Fibroblast of villous mesenchyme (primary cell): ENCODE measurements at places on chromosomes 1 and 21.

- DNase-seq, result no peak
These were observed 20.8 kb upstream of the SCYL3 start for GRCh38 chr1:169914531-169914930.

DNA sequence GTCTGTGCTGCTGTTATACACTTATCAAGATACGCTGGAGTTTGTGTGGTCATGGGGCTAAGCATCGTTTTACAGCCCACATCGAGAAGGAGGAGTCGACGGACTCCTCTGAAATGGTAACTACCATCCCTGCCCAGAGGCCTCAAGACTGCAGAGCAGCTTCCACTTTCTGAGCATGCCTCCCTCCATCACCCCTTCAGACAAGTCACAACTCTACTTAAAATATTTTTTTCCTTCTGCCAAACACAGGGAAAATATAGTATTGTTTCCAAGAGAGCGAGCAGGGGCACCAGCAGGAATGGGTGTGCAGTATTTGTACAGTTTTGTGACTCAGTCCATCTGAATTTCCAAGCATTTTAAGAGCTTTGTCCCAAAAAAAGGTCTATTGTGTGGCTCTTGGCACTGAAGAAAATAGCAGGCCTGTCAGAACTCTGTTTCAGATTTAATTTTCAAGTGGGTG is 14.1 kb downstream of the EVA1C start:
- DNase-seq, result peak; percentile 62

- no peak for DNase-seq
These were observed 27.2 kb downstream of the RHEX start for GRCh38 chr1:206080026-206080820.

DNA sequence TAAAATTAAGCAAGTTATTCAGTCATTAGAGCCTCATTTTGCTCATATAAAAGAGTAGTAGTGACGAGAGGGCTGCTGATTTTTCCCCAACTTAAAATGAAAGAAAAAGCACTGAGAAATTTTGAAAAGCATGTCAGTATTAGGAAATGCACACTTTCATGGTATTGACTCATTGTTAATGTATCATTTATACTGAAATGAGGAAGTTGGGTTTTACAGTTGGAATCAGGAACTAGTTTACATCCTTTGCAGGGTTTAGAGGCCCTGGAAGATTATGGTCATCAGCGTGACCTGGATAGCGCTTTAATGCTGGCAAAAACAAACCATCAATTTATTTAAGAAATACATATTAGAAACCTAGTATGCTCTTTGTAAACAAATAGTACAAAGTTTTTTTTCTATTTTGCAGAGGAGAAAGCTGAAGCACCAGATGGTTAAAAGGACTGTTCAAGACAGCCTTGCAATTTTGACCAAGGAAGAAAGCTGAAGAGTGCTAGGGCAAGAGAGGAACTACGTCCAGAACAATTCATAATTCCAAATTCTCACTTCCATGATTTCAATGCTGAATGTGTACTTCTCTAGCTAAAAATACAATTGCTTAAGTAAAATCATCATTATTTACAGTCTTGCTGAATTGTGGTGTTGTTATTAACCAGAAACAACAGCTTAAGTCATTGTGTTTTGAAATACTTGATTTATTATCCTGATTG is 94.8 kb upstream of the SGIP1 start:
- DNase-seq, result no peak

DNA sequence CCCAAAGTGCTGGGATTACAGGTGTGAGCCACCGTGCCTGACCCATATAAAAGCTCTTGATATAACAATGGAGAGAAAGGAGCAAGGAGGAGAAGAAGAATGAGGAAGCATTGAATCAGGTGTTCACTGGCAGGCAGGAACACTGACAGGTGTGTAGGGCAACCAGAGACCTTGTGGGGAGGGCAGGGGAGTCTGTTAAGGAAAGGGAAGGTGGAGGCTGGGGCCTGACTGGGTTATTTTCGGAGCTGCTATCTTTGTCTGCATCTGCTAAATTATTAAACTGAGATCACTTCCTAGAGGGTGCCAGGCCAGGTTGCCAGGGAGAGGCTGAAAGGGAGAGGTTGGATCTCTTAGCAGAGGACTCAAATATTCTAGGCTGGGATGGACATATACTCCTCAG is 6.8 kb upstream of the TRNP1 start:
- no peak for DNase-seq

- DNase-seq, result no peak
These were observed 58.4 kb downstream of the AGPAT3 start for GRCh38 chr21:43923391-43923790.

DNA sequence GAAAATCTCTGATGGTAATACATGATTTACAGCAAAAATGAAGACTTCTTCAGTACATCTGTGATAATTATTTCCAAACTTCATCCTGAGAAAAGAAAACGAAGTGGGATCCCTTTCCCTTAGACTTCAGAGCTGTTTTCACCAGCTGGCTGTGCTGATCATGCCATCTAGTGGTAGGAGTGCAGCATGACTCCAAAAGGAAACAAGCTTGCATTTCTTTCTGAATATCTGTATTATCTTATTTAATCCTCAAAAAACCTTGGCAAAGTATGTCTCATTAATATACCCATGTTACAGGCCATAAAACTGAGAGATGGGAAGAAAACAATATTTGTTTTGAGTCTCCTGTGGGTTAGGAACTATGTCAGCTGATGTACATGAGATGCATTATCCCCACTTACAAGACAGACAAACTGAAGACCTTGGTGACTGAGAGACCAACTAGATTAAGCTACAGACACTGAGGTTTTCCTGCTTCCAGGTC is 9.8 kb upstream of the GJA8 start:
- peak; percentile 61 for DNase-seq

- no peak for DNase-seq
These were observed 258 bp downstream of the CCT3 start for GRCh38 chr1:156337888-156338179.

GRCh38 chr21:46054031-46054430 is 43.9 kb upstream of the COL6A2 start:
- no peak for DNase-seq

DNA sequence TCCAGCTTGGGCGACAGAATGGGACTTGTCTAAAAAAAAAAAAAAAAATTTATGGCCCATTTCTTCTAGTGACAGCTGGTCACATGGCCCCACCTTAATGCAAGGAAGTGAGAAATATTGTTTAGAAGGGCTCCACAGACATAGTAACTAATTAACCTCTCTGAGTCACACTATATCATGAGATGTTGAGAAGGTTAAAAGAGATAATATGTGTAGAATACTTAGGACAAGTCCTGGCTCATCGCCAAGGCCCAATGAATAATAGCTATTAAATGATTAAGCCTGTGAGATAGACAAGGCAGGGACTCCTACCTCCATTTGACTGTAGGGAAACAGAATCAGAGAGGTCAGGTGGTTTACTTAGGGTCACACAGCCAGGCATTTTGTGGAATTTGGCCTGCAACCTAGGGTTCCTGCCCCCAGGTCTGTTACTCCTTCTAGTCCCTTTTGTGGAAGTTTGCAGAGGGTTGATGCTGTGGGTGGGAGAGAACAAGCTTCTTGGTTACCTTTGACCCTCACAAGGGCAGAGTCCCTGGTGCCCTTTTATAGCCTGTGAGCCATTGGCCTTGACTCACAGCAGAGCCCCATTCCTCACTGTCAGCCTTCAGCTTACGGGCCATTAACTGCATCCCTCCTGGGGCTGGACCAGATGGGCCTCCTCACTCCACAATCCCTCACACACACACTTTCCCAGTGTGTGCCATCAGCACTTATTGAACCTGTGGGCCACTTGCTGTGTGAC is 48.5 kb downstream of the OPRD1 start:
- peak; percentile 8 for DNase-seq

GRCh38 chr21:27799861-27800260 is 833.0 kb upstream of the ADAMTS5 start:
- DNase-seq, result peak; percentile 22

DNA sequence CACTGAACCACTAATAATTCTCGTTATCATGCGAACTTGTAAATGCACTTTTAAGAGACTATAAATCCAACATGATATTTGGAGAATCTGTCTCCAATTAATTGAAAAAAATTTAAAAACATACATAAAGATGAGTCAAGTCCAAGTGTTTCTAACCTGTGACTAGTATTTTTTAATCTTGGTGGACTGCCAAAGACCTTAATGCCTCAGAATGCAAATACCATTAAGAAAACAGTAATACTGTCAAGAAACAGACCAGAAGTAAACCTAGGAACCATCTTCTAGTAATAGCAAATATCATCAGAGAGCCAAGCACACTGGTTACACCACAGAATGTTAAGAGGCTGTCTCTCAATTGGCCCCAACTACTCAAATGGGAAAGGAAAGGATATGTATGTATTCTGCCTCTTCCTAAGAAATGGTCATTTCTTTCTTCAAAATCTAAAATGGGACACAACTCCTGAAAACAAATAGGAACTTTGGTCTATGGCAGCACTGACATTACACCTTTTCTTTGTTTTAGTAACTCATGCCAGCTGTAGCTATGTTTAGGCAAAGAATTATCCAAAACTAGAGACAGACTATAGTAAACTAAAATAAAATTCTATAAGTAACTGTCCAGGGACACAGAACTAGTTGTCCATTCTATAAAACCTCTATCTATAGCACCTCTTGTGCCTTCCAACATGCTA is 15.8 kb downstream of the SCYL3 start:
- DNase-seq, result peak; percentile 93

- peak; percentile 34 for DNase-seq
These were observed 1.1 kb upstream of the YBX1 start for GRCh38 chr1:42680921-42681683.

- DNase-seq, result peak; percentile 30
These were observed 36.5 kb downstream of the PIK3CD start for GRCh38 chr1:9687874-9688582.

GRCh38 chr1:23776217-23776616 is 2.0 kb upstream of the PITHD1 start:
- no peak for DNase-seq

- no peak for DNase-seq
These were observed 2.8 kb downstream of the PERM1 start for GRCh38 chr1:978835-979743.

GRCh38 chr1:153799566-153800465 is 24.6 kb downstream of the SLC27A3 start:
- no peak for DNase-seq

GRCh38 chr1:28122183-28122582 is 33.8 kb upstream of the EYA3 start:
- peak; percentile 59 for DNase-seq

- no peak for DNase-seq
These were observed 187.4 kb upstream of the KCNK2 start for GRCh38 chr1:214895011-214895600.

- DNase-seq, result no peak
These were observed 216.6 kb upstream of the CSF3R start for GRCh38 chr1:36699113-36699911.

GRCh38 chr1:38872401-38873026 is 634 bp downstream of the MYCBP start:
- peak; percentile 37 for DNase-seq

DNA sequence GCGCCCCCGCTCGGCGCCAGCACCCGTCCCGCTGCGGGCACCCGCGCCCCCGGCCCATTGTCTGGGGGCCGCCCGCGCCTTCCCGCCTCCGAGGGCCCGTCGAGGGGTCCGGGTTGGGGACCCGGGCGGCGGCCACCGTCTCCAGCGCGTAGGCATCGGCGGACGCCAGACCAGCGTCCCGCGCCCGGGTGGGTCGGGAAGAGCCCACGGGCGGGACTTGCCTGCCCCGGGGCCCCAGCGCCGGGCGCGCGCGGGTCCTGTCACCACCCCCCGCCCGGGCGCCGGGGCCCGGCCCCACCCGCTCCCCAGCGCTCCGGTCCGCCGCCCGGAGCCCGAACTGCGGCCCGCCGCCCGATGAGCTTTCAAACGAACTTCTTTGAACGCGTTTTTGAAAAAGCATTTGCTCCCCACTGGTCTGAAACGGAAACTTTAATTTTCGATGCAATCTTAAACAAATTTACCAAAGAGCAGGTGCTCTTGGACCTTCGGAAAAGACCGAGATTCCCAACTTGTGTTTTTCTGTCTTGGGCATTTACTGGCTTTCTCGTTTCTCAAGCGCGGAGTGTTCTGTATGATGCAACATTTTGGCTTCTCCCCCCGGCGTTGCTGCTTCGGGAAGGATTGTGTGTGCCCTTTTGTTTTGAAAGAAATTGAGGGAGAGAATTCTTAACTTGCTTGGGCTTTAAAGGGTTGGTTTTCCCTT is 615 bp downstream of the CLIC4 start:
- peak; percentile 84 for DNase-seq

DNA sequence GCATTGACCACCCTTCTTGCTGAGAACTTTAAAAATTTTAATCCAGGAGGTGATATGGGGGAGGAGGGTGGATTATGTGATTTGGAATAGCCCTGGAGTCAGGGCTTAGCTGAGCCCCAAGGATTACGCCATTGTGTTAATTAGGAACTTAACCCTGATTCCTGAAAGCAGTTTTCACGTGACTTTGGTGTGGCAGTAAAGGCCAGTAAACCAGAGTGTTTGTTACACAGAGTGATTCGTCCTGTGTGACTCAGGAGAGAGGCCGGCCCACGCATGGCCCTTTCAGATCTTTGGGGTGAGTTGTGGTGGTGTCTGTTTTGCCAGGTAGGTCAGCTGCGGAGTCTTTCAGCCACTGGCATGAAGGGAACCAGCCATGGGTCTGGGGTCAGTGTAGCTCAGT is 107.6 kb downstream of the NOS1AP start:
- peak; percentile 54 for DNase-seq

GRCh38 chr21:39074508-39074907 is 108.7 kb downstream of the PSMG1 start:
- no peak for DNase-seq

GRCh38 chr21:37557261-37557950 is 190.8 kb downstream of the DYRK1A start:
- no peak for DNase-seq

GRCh38 chr1:154223621-154224020 is 2.9 kb downstream of the UBAP2L start:
- no peak for DNase-seq

DNA sequence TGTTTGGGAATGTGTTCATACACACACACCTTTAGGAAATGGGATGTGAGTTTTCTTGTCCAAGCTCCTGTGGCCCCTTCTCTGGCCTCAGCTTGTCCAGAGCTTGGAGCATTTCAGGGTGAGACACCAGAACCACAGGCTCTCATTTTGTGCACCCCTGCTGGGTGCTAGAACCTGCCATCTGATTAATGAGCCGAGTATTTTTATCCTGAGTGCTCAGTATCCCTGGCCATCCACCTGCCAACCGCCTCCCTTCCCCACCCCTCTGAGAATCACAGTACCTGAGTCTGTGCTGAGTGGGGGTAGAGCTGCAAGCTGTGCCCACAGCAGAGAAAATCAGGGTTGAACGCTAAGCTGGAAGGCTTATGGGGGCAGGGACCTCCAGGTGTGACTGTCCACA is 1.4 kb downstream of the CASQ1 start:
- no peak for DNase-seq

DNA sequence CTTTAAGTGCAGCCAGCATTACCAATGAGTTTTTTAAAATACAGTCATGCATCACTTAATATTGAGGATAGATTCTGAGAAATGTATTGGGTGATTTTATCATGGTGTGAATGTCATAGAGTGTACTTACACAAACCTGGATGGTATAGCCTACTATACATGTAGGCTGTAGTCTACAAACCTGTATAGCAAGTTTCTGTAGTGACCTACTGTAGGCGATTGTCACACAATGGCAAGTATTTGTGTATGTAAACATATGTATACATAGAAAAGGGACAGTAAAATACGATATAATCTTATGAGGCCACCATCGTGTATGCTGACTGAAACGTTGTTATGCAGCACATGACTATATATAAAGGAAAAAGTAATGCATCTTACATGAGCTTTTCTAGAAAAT is 48.2 kb downstream of the RPE65 start:
- DNase-seq, result no peak
